KBM-7 (cell line): ENCODE measurements at places on chromosomes 1 and 21.

- DNase-seq = no peak
These were observed 997.3 kb downstream of the AMY1C start for GRCh38 chr1:104746994-104747393.

DNA sequence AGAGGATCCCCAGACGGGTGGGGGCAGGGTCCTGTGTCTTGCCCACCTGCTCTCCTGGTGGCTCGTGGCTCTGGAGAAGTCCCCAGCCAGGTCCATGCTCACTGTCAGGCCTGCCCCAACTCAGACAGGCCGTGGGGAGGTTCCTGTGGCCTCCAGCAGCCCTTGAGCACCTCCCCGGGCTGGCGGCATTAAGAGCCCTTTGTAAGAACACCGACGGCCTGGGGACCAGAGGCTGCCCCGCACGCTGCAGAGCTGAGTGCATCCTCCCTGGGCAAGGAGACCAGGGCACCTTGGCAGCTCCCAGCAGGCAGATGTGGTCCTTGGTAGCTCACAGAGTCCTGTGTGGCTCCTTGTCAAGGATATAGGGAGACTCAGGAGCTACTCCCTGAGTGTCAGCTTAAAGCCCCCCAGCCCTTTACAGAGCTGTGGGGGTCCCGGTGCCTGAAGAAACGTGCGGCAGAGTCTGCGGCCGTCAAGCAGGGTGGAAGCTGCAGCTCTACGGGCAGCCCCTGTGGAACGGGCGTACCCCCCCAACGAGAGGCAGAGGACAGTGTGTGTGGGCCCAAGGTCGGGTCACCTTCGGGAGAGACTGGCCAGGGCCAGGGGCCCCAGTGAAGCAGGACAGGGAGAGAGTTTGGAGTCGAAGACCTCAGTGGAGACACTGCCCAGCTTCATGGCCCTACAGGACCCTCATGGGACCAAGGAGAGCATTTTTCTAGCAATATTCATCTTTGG is 118.6 kb downstream of the PRDM16 start:
- no peak for DNase-seq

DNA sequence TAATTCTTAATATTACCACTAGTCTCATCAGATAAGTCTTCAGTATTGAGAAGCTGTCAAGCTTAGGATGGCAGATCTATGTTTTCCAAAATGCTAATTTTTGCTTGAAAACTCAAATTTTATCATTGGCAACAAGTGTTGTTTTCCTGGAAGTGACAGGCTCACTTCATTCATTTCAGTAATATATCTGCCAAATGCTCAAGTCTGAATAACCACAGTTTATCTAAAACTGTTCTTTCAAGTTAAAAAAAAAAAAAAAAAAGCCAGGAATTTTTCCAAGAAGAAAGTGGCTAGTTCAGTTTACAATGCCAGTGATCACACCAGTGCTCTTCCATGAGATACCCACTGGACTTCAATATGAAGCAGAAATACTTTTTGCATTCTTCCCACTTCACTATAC is 20.6 kb downstream of the SMYD2 start:
- no peak for DNase-seq

- DNase-seq = no peak
These were observed 12.1 kb downstream of the ZZZ3 start for GRCh38 chr1:77670330-77670729.

DNA sequence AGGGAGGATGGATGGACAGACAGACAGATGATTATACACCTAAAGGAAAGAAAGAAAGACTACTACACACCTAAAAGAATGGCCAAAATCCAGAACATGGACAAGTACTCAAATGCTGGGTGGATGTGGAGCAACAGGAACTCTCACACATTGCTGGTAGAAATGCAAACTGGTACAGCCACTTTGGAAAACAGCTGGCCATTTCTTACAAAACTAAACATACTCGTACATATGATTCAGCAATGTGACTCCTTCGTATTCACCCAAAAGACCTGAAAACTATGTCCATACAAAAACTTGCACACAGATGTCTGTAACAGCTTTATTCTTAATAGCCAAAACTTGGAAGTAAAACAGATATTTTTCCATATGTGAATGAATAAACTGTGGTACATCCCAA is 51.3 kb downstream of the PRPF38A start:
- DNase-seq = no peak

DNA sequence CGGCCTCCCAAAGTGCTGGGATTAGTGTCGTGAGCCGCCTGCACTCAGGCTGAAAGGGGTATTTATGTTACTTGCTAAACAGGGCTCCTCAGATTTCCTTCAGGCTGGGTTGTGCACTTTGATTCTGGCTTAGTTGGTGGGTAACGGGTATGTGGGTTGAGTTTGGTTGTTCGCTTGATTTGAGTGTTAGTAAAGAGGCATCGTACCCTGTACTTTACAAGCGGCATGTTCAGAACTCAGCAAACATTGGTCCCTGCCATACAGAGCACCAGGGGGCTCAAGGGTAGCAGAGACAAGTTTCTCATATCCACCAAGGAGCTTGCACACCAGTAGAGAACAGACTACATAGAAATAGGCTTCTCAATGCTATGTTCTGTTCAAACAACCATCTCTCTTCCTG is 147.8 kb downstream of the PGBD5 start:
- no peak for DNase-seq

DNA sequence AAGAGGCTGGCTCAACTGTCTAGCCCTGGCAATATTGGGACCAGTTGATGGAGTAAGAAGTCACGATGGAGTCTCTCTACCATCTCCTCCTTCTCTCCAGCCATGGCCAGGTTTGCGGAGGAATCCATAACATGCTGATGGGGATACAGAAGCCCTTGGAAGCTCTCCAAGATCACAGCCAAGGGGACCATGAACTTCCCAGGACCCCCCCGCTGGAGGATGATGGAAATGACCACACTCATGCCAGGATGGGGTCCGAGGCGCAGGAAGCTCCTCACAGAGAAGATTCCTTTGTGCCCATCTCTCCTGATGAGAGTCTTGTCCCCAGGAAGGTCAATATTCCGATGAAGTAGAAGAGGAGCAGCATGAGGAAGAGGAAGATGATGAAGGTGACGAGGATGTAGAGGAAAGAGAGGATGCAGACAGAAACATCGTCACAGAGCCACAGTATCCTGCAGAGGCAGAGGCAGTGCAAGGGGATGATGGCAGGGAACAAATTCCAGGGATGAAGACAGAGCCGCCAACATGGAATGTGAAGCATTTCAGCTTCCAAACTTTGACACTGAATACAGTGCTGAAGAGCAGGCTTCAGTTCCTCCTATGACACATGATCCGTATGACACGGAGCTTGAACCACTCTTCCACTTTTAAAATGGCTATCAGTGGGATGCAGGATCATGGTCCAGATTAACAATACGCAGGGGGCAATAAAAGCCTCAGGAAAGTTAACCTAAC is 57.9 kb upstream of the EDN2 start:
- no peak for DNase-seq

DNA sequence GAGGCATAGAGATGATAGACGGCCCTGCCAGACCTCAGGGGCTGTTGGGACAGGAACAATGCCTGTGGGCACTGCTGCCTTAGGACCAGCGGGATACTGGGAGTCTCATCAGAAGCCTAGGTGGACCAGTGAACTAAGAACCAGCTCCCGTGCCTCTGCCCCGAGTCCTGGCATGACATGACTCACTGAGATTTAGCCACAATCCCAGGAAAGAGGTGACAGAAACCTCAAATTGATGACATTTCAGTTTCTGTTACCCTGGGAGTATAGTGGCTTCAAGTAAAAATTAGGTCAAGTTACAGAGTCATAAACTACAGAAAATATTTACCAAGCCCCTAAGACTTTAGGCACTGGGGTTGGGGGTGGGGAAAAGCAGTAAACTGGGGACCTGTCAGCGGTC is 74.6 kb upstream of the GADD45A start:
- no peak for DNase-seq

DNA sequence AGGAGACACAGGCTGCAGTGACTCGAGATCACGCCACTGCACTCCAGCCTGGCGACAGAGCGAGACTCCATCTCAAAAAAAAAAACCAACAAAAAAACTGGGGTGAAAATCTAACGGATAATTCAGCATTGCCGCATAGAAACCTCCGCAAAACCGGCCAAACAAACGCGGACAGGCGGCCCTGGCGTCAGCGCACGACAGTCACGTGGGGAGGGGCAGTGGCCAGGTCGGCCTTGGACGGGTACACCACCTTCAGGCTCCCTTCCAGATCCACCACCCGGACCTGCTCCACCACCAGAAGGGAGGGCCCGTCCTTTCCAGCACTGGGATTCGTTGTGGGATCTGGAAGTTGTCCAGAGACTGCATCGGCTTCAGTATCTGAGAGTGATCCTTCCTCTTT is 8.4 kb downstream of the SMIM1 start:
- no peak for DNase-seq

- DNase-seq = no peak
These were observed 237.7 kb upstream of the C1orf174 start for GRCh38 chr1:4137621-4138415.

DNA sequence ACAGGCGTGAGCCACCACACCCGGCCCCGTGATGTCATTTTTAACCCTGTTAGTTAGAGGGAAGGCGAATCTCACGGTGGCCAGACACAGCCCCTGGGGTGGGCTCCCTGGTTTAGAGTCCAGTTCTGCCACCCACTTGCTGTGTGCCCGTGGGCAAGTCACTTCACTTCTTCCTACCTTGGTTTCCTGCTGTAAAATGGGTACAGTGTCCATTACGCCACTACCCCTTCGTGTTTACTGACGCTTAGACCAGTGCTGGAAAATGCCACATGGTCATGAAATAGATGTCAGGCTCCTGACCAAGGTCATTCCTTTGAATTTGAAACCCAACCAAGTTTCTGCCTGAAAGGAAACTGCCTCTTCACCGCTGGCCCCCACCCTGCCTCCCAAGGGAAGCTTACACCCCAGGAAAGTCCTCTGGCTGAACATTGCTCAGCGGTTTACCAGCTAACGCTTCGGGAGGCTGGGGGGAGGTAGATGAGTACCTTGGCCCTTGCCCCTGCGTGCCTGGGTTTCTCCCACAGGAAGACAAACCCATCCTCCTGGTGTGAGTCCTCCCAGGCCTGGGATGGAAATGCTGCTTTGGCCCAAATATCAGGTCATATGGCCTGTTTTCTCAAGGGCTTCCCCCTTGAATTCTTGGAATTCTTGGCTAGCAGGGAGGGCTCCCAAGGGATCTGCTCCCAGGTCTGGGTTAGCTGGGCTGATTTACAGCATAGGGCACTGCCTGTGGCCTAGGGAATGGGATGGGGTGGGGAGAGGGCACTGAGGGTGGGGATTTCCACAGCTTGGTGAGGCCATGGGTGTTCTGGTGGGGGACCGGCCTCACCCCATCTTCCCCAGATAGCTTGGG is 7.6 kb upstream of the AADACL4 start:
- no peak for DNase-seq

- DNase-seq = no peak
These were observed 45.5 kb upstream of the RASAL2 start for GRCh38 chr1:178048426-178048825.

DNA sequence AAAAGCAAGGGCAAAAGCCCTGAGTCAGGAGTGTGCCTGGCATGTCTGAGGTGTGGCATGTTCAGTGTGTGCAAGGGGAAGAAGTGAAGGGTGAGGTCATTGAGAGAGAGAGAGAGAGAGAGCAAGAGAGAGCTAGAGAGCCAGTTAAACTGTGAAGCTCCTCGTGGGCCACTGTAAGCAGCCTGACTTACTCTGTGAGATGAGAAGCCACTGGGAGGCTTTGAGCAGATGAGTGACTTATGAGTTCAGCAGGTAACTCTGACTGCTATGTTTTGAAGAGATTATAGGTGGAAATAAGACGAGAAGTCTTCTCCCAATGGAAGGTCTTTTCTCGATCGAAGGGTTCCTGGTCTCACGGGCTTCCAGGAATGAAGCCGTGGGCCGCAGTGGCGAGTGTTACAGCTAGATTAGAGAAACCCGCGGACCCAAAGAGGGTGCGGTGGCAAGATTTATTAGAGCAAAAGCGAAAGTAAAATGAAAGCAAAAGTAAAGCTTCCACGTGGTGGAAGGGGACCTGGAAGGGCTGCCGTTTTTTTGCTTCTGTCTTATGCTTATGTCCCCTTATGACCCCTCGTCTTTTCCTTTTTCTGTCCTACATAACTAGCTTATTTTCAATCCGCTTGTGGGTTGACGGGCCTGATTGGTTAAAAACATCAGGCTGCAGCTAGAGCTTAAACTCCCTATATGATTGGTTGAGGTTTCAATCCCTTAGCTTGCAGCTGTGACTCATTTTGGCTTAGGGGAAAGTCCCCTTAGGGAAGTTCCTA is 323.1 kb upstream of the FAM78B start:
- peak; percentile 74 for DNase-seq

DNA sequence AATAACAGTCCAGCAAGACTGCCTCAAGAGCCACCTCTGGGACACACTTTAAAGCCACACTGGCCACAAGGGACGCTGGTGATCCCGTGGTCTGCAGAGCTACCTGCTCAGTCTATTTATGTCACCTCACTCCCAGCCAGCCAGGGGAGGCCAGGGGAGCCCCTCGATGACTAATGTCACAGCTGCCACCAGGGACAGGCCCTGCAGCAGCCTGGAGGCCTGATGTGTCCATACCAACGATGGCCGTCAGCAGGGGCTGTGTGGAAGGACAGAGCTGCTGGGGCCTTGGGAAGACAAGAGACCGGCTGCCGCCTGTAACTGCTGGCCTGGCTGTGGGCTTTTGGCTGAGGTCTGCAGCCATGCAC is 71.0 kb downstream of the SIK1 start:
- DNase-seq = no peak

GRCh38 chr1:2882966-2883696 is 81.6 kb upstream of the TTC34 start:
- DNase-seq = no peak

GRCh38 chr1:210918893-210919292 is 215.1 kb downstream of the KCNH1 start:
- no peak for DNase-seq

DNA sequence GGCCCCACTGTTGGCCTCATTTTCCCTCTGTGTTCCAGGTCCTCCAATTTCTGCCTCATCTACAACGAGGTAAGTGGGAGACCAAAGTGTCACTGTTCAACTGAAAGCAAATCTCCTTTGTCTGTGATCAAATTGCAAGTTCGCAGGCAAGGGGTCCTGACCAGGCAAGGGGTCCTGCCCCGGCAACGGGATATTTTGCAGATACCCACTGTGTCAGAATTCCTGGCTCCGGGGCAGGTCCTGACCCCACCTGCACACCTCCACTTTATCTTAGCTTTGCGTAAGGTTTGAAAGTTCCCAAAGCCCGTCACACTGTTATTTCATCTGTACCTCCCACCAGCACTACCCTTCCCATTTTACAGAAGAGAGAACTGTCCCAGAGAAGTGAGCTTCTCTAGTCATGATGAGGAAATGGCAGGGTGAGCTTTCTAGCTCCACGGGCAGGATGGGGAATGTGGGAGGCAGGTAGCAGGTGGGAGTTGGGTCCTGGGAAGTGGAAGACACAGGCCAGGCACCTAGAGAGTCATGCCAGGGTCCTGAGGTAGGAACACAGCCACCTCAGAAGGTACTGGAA is 32.0 kb upstream of the CSF1 start:
- DNase-seq = no peak
